Effector CD4-positive, alpha-beta T cell (primary cell): ENCODE measurements at places on chromosomes 7 and 10.

- DNase-seq = no peak
These were observed 84.5 kb upstream of the PPP2R2D start for GRCh38 chr10:131816157-131816775.

- DNase-seq = no peak
These were observed 1050.0 kb upstream of the GHITM start for GRCh38 chr10:83089335-83089734.

DNA sequence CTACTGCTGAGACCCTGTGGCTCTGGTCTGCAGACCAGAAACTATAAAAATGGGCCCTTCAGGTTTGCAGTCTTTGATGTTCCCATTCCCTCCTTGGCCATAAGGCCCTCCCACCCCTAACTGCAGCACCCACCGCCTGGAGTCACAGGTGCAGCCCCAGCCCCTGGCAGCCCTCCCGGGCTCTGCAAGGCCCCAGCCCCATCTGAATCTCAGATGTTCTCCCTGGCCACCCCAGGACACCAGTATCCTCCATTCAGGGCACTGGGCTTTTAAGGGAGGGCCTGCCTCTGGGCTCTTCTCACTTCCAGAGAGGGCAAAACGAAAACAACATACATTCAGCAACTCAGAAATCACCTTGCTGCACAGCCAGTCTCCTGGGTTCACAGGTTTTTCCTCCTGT, 107.7 kb upstream of the RET start:
- no peak for DNase-seq

DNA sequence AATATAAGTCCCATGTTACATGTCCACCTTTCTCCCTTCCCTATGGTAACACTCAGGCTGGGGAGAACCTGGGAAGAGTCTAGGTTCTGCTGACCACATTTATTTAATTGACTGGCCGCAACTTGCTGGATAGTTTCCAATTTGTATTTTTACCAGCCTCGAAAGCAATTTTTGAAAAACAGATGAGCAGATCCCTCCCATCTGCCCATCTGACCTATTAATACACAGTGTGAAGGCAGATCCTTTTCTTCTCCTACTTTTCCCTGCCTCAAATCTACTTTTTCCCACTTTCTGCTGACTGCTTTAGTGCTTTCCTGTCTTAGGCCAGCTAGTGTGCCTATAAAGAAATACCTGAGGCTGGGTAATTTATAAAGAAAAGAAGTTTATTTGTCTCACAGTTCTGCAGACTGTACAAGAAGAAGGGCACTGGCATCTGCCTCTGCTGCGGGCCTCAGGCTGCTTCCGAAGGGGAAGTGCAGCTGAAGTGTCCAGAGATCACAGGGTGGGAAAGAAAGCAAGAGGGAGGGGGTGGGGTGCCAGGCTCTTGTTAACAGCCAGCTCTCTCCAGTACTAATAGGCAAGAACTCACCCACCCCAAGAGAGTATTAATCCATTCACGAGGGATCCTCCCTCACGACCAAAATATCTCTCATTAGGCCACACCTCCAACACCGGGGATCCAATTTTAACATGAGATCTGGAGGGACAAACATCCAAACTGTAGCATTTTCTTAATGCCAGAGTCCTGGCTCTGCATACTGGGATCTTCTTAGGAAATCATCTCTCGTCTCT, 336.0 kb upstream of the IGFBP3 start:
- DNase-seq = no peak

DNA sequence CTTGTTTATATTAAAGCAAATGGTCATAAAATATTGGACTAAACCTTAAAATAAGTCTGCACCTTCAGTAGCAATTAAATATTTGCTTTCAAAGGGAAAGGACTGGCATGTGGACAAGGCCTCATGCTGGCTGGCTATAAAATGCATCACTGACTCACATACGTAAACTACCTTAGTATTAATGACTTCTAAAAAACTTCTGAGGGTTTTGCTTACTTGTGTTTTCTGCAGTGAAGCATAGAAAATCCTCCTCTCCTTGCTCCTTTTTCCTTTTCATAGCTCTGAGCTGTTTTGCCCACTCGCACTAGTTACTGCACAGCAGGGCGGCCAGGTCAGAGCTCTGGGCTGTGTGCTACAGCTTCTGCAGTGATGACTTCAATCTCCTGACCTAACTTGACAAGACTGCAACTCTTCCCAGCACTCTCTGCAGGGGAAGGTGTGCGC, 82.3 kb downstream of the CUL2 start:
- no peak for DNase-seq

- no peak for DNase-seq
These were observed 155.6 kb upstream of the SEMA3C start for GRCh38 chr7:81074406-81074805.

- no peak for DNase-seq
These were observed 29.3 kb downstream of the DYNC2I1 start for GRCh38 chr7:158885624-158886023.

GRCh38 chr10:103838862-103839518, 16.4 kb downstream of the SH3PXD2A start:
- DNase-seq = no peak

GRCh38 chr10:88433565-88434186, 149.4 kb downstream of the RNLS start:
- no peak for DNase-seq

- peak; percentile 44 for DNase-seq
These were observed 613 bp downstream of the AP5Z1 start for GRCh38 chr7:4775848-4776623.

DNA sequence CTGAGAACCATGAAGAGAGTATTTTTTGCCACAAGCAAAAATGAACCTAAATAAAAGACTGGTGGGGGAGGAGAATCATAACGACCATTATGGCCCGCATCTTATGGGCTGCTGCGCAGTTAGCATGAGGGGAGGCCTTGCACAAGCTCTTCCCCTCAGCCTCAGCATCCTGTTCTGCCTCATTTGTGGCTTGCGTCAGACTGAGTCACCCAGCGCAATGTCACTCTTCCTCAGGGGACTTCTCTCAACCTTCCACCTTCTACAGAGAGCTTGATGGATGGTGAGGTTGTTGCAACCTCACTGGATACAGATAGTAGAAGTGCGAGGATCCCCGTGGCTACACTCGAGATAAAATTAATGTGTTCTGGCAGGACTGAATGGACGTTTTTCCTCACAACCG, 16.8 kb upstream of the GPR15LG start:
- peak; percentile 8 for DNase-seq

DNA sequence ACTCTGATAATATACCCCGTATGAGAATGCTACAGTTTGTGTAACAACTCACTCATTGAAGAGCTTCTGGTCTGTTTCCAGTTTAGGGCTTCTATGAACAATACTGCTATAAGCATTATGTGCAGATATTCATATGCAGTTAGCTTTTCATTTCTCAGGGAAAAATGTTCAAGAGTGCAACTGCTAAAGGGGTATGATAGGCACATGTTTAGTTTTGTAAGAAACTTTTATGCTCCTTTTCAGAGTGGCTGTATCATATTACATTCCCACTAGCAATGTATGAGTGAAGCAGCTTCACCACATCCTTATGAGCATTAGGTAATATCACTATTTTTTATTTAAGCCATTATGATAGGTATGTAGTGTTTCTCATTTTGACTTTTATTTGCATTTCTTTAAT, 182.6 kb upstream of the CXCL12 start:
- DNase-seq = no peak

DNA sequence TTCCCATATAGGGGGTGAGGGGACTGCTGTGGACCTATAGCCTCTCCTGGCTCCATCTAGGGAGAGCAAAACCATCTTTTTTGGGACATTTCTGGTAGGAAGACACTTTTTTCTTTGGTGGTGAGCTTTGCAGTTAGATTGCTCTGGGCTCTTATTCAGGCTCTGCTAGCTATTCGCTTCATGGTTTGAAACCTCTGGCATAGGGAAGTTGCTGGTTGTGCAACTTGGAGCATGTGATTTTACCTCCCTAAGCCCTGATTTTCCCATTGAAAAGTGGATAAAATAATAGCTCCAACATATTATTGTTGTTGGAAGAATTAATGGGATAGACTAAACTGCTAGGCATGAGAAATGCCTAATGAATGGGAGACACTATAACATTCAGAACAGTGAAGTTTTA, 69.6 kb downstream of the CYP26A1 start:
- DNase-seq = no peak

DNA sequence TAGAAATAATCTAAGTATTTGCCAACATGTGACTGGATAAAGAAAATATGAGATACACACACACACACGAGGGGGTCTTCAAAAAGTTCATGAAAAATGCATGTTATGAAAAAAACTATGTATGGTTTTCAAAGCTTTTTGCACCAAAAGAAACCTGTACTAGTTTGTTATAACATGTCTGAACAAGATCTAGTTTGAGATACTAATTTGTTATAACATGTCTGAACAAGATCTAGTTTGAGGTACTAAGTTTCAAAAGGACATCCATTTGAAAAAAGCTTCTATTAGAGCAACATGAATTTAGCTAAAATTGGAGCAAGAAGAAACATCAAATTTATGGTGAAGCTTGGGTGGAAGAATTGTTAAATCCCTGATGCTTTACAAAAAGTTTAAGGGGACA, 19.8 kb upstream of the ADRA2A start:
- no peak for DNase-seq

DNA sequence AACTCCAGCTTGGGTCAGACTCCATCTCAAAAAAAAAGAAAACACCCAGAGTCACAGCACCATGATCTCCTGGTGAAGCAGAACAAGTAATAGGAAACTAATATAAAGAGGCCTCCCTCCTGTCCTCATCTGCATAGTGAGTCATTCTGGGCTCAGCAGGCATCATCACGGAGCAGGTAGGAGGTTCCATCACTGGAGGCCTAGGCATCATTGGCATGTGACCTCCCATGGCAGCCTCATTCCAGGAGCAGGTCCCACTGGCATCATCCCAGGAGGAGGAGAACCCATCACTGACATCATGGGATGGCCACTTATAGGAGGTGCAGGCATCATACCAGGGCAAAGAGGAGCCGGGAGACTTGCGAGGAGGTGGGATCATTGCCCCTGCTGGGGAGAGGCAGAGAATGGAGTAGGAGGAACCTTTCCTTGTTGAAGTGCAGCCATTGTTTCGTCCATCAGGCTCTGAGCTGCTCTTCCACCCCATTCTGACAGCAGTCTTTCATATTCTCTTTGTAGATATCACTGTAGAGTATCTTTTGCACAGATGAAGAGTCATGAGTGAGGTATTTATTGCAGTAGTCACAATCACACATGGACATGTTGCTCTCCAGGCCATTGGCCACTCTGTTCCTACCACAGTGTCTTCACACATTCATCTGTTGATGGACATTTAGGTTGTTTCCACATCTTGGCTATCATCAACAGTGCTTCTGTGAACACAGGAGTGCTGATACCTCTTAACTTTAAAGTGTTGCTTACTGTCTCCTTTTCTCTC, 73.8 kb downstream of the OSBPL3 start:
- DNase-seq = no peak

GRCh38 chr7:74455291-74455804, 1.6 kb downstream of the GTF2IRD1 start:
- no peak for DNase-seq

- no peak for DNase-seq
These were observed 246 bp upstream of the WDFY4 start for GRCh38 chr10:48684463-48684791.
